HL-60 (cell line): ENCODE measurements at places on chromosomes 5 and 9.

DNA sequence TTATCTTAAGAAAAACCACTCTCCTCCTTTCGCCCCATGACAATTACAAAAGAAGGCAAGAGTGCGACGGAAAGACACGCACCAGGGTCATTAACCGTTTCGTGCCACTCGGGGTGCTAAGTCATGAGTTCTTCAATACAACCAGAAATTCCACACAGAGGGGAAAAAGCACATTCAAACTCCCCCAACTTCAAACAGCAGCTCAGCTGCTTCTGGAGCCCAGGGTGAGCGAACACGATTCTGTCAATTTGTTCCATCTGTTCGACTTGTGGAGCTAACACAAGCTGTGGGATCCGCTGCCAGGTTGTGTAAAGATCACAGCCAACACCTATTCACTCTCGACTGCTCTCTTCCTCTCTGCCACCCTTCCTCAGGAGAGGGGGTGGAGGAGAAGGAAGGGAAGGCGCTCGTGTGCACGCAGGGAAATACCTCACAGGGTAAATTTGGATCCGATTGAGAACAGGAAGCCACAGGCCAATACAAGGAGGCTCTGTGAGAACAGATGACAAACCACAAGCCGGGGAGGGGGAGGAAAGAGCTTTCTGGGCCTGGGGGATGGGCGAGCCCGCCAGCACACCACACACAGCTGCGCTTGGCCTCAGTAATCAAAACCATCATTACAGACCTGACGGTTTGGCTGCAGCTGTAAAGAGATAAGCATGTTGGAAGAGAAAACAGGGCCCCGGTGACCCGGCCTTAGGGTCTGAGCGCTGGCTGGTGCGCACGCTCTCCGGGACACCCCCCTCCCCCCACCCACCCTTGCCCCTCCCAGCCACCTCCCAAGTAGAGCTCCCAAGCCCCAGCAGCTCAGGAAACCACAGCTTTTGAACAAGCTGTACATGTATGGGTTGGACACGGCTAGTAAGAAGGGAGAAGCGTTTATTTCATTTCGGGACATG is 54.3 kb downstream of the PTCH1 start:
- DNase-seq: peak; percentile 87

GRCh38 chr9:134366223-134367031 is 40.2 kb downstream of the RXRA start:
- peak; percentile 88 for DNase-seq

DNA sequence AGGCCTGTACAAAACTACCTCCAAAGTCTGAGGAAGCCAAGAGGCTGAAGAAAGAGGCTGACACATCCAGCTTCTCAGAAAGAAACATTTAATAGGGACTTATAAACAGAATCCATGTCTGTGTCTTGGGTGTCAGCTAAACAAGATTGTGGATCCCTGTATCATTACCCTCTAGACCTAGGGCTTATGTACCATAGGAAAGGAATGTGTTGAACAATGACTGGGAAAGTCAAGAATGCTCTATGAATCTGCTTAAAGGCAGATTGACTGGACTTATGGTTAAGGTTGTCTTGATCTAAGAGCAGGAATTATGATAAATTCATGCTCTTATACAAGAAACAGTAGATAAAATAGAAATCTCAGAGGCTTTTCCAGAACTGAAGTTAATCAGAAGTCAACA is 335.7 kb upstream of the RPS23 start:
- DNase-seq: no peak

GRCh38 chr9:121974421-121974820 is 118.7 kb downstream of the TTLL11 start:
- DNase-seq: no peak

DNA sequence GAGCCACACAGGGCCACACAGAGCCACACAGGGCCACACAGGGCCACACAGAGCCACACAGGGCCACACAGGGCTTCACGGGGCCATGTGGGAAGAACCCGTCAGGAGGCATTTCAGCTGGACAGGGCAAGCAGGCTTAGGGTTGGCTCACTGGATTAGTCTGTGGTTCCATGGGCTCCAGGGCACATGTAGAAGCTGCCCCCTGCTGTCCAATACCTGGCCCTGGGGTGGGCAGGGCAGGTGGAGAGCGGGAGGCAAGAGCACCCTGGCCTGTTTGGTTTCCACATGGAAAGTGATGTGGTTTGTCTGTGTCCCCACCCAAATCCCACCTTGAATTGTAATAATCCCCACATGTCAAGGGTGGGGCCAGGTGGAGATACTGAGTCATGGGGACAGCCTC is 16.4 kb upstream of the LPCAT1 start:
- DNase-seq: no peak

DNA sequence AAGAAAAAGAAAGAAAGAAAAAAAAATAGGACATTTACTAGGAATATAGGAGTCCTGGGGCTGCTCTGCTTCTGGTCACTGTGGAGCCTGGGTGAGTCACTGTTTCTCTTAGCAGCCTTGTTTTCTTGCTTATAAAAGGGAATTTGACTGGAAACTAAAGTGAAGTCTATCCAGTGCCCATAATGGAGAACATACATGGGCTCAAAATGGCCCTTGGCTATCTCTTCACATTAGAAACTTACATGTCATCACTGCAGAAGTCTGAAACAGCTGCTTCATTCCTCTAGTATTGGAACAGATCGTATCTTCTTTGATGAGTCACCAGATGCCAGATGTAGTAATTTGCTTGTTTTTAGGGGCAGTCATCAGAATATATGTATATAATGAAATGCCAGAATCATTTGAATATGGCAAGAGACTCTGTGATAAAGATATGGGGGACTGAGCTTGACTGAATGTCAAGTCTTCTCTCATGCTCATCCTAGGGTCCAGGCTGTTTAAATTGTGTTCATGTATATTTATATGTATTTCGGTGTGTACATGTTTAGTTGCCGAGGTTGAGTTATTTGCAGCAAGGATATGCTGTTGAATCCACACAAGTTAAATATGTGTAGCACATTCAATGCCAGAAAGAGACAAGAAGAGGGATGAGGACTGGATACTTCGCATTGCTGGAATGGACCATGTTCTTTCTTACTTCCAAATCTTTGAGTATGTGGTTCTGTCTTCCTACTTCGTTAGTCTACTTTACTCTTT is 56.7 kb downstream of the SGCD start:
- no peak for DNase-seq

GRCh38 chr9:129027685-129028191 is 393 bp downstream of the SH3GLB2 start:
- DNase-seq: no peak

DNA sequence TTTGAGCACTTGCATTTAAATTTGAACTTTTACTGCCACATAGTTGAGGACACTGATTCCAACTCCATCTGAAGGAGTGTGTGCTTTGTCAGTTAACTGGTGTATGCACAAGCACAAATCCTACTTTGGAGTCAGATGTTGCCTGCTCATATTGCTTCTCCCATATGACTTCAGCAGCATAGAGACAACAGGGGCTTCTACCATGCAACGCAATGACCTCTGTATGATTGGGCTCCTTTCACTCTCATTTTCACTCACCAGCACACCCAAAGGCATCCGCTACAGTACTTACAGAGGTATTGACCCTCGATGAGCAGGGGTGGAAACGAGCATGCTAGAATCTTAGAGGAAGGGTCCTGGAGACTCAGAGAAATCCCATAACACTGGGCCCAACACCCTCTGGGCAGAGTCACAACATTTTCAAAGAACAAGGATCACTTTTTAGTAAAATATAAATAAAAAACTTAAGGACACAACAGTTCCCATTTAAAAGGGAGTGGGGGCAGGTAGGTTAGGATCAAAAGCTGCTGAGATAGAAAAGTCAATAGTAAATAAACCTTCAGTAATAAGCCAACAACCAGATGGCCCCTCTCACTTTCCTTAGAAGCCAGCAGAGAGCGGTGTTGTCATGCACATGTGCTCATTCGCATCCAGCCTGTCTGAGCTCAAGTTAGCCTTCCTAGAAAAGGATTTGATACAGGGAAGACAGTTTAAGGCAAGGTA is 203.8 kb downstream of the SNCAIP start:
- peak; percentile 1 for DNase-seq
